Activated T-helper 1 cell treated with anti-CD3 and anti-CD28 coated beads, Interleukin-12 subunit alpha, Interleukin-12 subunit beta, Interleukin-2, Interleukin-4 antibody, amounts not matched to agents 30 ng/mL and 10 ng/mL and 1 ng/mL, durations not matched to agents 14 hours and 24 hours and 36 hours (primary cell): ENCODE measurements at places on chromosomes 6 and 20. TPM values are rescaled to one million over a fixed set of nuclear protein-coding genes. Genes with fewer than 3 reads are reported as not detected.

Gene HLA-DPB1
- total RNA-seq, result 12.2 and 12.3 TPM in 2 replicates

Gene OR2J3
- not detected in 2 replicates for total RNA-seq

Gene LGSN
- not detected in 2 replicates for total RNA-seq

Gene ANGPT4
- total RNA-seq, result not detected in 2 replicates

Gene SEL1L2
- not detected in 2 replicates for total RNA-seq

Gene SLC17A2
- total RNA-seq, result 0.10 TPM in 2 replicates

Gene PCNA
- total RNA-seq, result 512 and 519 TPM in 2 replicates

Gene ASCC3
- total RNA-seq, result 70.1 and 70.8 TPM in 2 replicates

Gene OGFRL1
- 4.2 and 4.8 TPM in 2 replicates for total RNA-seq

Gene ABT1
- 32.6 and 32.9 TPM in 2 replicates for total RNA-seq

Gene DPPA5
- total RNA-seq, result not detected in 2 replicates

Gene KCNQ2
- total RNA-seq, result not detected in 2 replicates

Gene C20orf202
- total RNA-seq, result not detected in 2 replicates

Gene VAPB
- total RNA-seq, result 39.7 and 40.9 TPM in 2 replicates

Gene COL19A1
- not detected in 2 replicates for total RNA-seq

Gene VGLL2
- not detected in 2 replicates for total RNA-seq

Gene IYD
- total RNA-seq, result not detected in 2 replicates

Gene PABPC1L
- 101 and 106 TPM in 2 replicates for total RNA-seq

Gene POU5F1
- not detected in 2 replicates for total RNA-seq

Gene GTF2H4
- 65.3 and 71.3 TPM in 2 replicates for total RNA-seq

Gene HTR1E
- total RNA-seq, result not detected in 2 replicates

Gene LCA5
- total RNA-seq, result 0.08 and 0.17 TPM in 2 replicates

Gene SYCP2
- 4.8 and 5.1 TPM in 2 replicates for total RNA-seq

Gene BANF2
- total RNA-seq, result not detected in 2 replicates

Gene WFDC10B
- not detected in 2 replicates for total RNA-seq

Gene LINC00237
- not detected in 2 replicates for total RNA-seq

Gene TAAR8
- not detected in 2 replicates for total RNA-seq

Gene GTSF1L
- 0.39 TPM in 1 of 2 replicates, not detected in the other for total RNA-seq

Gene SLC17A3
- 0.21 and 0.66 TPM in 2 replicates for total RNA-seq

Gene ALDH8A1
- total RNA-seq, result 0.93 and 1.6 TPM in 2 replicates

Gene SAMD5
- 0.05 TPM in 1 of 2 replicates, not detected in the other for total RNA-seq

Gene GABRR1
- not detected in 2 replicates for total RNA-seq

Gene PRPH2
- not detected in 2 replicates for total RNA-seq

Gene CST4
- total RNA-seq, result not detected in 2 replicates

Gene COX4I2
- total RNA-seq, result not detected in 2 replicates

Gene CYP21A2
- total RNA-seq, result 0.34 and 0.36 TPM in 2 replicates

Gene TAAR9
- not detected in 2 replicates for total RNA-seq

Gene CD24
- 0.56 and 0.65 TPM in 2 replicates for total RNA-seq

Gene OTOR
- total RNA-seq, result not detected in 2 replicates

Gene PPIL1
- 60.2 and 62.6 TPM in 2 replicates for total RNA-seq

Gene EYA2
- total RNA-seq, result not detected in 2 replicates

Gene MTO1
- total RNA-seq, result 33.3 and 45.8 TPM in 2 replicates

Gene CFAP61
- not detected in 2 replicates for total RNA-seq

Gene ZSCAN23
- total RNA-seq, result 1.1 and 2.2 TPM in 2 replicates

Gene ESF1
- 30.3 and 32.1 TPM in 2 replicates for total RNA-seq

Gene MAN1A1
- total RNA-seq, result 50.1 and 52.4 TPM in 2 replicates

Gene SLC22A16
- total RNA-seq, result not detected in 2 replicates

Gene RAET1L
- not detected in 2 replicates for total RNA-seq

Gene TINAG
- total RNA-seq, result not detected in 2 replicates

Gene SCRT2
- total RNA-seq, result not detected in 2 replicates
